IPS-NIHi11 (cell line): ENCODE measurements at places on chromosomes 16 and 17.

DNA sequence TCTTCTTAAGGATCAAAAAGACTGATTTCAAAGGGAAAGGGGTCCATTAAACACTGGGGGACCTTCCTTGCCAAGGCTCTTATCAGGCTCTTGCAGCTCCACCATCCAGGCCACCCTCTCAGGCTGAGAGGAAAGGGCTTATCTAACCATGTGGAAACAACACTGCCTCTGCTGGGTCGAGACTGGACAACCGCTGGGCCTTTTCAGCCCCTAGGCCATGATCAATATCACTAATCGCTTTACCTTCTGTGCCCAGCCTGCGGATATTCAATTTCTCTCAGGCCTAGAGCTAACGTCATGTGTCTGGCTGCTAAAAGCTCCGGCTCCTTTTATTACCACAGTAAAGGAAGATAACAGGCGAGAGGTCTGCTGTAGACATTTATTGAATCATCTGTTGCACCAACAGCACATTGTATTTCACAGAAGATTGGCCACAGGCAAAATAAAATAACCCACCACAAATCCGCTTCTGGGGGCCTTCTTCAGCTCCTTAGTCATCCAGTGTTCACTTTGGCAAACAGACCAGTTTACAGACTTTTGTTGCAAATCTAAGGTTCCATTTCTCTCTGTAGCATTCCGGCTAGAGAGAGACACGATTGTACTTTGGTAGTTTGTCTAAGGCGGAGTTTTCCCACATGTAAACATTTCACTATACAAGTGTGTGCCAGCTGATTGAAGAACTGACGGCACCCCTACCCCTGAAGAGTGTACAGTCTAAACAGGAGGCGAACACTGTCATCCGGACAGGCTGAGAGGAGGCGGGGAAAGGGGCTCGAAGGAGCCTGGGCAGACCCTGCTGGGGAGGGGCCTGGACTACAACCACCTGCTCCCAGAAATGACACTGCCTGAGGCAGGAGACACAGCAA, 13.9 kb downstream of the CYB561 start:
- no peak for DNase-seq

DNA sequence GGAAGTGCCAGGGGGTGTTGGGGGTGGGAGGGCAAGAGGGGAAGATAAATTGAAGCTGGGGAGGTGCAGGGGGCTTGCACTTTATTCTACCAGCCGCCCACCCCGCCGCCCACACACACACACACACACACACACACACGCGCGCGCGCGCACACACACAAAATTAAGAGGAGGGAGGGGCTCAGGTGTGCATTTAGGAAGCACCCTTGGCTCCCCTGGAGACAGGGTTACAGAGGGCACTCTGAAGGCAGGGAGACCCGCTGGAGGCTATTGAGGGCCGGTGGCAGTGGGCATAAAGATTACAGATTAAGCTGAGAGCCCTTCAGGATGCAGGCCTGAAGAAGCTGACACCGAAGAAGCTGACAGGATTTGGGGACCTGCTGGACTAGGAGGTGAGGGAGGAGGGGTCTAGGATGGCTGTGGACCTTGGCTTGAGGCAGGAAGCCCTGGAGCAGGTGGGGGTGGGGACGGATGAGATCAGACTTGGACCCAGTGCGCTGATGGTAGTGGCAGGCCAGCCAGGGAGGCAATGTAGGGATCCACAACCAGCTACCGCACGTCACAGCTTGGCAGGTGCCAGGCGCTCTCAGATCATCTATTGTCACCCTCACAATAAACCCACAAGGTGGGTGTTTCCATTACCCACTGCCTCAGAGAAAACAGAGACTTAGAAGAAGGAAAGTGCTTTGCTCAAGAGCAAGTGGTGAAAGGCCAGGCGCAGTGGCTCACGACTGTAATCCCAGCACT, 772 bp upstream of the SAMD14 start:
- DNase-seq: peak; percentile 56

DNA sequence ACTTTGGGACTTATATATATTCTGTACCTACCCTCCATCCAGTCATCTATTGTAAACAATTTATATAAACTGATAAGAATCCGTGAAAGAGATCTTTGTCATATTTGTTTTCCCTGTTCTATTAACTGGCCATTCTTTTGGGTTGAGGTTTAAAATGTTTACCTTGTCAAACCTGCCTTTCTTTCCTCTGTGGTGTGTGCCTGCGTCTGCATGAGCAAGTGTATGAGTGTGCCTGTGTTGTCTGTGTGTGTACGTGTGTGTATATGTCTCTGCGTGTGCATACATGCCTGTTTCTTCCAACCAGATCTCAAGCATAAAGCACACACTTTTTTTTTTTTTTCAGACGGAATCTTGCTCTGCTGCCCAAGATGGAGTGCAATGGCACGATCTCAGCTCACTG, 201.5 kb downstream of the C16orf95 start:
- DNase-seq: no peak

DNA sequence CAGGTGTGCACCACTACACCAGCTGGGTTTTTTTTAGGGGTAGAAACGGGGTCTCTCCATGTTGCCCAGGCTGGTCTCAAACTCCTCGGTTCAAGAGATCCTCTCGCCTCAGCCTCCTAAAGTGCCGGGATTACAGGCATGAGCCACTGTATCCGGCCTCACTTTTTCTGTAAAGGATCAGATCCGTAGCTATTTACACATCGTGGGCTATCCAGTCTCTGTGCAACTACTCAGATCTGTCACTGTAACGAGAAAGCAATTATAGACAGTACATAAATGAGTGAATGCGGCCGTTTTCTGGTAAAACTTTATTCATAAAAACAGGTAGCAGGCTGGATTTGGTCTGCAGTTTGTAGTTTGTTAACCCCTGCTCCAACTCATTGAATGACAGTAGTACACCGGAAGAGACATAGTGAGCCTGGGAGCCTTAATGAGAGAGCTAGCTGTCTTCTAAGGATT, 44.5 kb downstream of the VMP1 start:
- no peak for DNase-seq

GRCh38 chr16:5415123-5415522, 317.5 kb upstream of the EEF2KMT start:
- DNase-seq: no peak

DNA sequence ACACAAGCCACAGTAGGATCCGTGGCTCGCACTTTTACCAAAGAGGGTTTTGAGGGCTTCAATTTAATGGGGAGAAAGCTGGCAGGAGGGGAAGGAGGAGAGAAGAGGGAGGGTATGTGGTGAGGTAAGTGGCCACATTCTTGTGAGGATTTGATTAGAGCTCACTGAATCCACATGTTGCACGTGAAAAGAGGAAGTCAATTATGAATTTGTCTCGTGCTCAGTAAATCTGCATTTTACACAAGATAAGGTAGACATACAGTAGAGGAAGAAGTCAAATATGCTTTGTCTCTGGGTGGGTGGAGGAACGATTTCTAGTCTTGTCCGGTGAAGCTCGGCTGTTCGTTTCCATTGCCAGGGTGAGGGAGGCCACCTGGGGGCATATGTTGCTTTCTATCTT, 862 bp downstream of the ZNF232 start:
- DNase-seq: no peak

DNA sequence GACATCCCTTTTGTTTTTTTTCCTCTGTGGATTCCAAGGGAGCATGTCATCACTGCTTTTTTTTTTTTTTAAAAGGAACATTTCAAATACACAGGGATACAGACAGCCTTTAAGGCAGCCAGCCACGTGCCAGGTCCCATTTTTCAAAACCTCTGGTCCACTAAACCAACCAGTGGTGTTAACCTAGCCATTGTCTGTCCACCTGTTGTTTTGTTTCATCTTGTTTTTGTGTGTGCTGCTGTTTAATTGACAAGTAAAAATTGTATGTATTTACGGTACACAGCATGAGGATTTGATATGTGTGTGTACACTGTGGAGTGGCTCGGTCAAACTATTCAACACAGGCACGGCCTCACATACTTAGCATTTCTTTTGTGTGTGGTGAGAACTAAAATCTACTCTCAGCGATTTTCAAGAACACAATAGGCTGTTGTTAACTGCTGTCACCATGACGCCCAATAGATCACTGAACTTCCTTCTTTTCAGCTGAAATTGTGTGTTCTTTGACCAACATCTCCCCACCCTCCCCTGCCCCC, 19.2 kb downstream of the TMEM114 start:
- no peak for DNase-seq

GRCh38 chr16:72241930-72242329, 70.0 kb upstream of the PMFBP1 start:
- DNase-seq: peak; percentile 29

GRCh38 chr17:13634021-13634420, 32.3 kb upstream of the HS3ST3A1 start:
- DNase-seq: no peak

DNA sequence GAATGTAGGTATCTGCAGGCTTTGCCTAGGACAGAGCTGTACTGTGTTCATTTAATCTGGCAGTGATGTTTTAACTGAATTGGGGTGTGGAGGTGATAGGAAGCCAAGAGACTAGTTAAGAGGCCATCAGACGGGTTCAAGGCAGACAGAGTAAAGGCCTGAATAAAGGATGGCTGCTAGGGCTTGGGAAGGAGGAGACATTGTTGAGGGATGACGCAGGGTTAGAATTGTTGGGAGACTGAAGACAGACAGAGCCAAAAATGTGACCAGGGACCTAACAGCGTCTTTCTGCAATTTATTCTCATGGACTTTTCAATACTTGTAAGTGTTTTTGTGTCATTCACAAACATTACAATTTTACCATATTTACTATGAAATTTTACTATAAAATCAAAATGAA, 48.6 kb upstream of the MYH10 start:
- DNase-seq: no peak

GRCh38 chr17:51230306-51230705, 29.5 kb downstream of the MBTD1 start:
- no peak for DNase-seq

DNA sequence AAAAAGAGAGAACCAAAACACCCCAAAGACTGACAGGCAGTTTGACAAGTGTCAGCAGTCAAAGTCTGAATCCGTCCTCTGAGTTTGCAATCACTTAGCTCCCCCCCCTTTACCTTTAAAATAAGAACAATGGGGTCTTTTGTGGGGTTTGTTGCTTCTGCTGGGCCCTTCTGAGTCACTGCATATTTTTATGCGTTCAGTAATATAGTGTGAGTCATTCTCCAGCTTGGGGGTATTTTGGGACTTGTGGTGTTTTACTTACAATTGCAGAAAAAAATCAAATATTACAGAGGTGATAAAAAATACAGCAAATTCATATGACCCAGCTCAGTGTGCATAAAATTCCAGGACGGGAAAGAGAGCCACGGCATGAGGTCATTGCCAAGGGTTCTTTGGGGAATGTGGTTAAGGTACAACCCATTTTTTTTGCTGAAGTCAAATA, 120.1 kb downstream of the CYLD start:
- DNase-seq: no peak
